ENCODE measurements at places on chromosomes 2 and 18.

GRCh38 chr2:54999182-54999581, 51.1 kb downstream of the RTN4 start:
- no peak for DNase-seq

GRCh38 chr2:23360571-23361125, 24.3 kb upstream of the KLHL29 start:
- DNase-seq: no peak

- DNase-seq: no peak
Measured at GRCh38 chr2:234412726-234413125, 84.2 kb downstream of the ARL4C start.

- DNase-seq: no peak
Measured at GRCh38 chr2:158211502-158211901, 109.8 kb downstream of the UPP2 start.

DNA sequence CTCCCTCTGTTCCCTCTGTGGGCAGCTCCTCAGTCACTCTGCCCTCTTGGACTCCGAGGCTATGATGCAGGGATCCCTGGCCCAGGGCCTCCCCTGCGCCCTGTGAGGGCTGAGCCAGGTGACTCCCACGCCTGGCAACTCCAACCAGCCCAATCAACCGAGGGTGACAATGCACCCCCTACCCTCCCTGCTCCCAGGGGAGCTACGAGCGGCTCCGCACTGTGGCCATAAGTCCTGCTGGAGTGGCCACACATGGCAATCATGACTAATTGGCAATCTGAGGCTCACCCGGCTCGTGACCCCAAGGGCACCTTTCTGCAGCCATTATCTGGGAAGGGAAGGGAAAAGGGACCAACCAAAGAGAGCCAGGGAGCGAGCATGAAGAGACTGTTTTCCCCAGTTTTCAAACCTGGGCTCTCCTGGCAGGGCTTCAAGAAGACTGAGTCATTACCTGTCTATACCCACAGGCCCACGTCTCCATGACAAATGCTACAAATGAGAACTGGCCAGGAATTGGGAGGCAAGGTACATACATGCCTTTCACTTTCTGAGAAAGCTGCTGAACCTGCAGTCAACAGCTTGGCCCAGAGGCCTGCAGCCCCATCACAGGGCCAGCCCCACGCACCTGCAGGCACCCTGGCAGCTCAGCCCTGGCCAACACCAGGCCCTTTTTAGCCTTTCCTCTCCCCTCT, 45.1 kb downstream of the RPL31 start:
- DNase-seq: no peak

DNA sequence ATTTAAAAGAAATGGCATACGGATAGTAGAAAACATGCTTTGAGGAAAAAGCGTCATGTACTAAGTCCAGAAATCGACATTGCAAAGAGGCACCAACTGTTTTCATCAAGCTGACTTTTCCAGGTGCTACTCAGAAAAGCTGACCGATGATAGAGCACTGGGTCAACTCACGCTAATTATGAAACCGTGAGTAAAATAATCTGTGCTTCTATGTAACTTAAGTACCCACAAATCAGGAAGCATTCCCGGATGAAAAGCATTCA, 353 bp upstream of the NUP35 start:
- DNase-seq: no peak

DNA sequence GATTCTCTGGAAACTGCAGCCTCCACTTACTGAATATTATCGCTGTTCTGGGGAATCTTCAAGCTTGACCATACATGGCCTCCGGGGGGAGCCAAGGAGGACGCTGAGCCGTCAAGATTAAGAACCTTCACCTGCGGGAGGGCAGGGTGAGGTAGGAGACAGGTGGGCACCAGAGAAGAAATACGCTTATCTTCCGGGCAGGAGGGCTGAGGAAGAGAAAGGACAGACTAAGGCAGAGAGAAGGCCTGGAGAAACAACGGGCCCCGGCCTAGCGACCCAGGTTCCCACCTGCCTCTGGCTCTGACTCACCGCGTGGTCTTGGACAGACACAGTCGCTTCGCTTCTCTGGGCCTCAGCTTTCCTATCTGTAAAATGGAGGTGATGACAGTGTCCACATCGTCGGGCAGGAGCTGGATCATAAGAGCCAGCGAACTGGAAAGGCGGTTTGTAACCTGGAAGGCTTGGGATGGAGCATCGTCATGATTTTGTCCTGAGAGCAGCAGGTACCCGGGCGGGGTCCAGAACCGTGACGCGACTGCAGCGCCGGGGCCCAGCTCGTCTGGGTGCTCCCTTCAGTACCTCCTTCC, 659 bp downstream of the ZNF142 start:
- DNase-seq: peak; percentile 60

DNA sequence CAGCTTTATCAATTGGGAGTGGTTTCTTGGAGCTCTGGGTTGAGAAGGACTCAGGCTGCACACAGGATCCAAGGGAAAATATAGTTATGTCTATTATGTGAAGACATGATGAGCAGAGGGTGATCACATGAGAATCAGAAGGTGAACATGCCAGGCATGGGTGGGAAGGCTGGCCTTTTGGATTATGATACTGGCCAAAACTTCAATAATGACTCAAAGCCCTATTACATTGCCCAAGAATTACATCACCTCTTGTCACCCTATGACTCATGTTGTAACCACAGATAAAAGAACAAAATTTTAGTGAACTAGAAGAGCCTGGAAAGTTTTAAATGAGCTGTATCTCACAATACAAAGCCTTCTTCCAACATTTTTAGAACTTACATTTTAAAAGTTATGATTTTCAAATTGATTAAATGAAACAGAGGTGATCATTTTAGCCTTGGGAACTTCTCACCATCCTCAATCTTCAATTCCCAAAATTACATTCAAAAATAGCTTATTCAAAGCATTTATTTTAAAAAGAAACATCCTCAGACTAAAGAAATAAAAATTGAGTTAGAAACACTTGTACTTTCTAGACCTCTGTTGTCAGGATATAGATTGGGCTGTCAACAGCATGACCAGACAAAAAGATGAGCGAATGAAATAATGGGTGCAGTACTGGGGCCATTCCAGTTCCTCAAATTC, 428.3 kb downstream of the MBD2 start:
- no peak for DNase-seq
